ENCODE measurements at places on chromosomes 3 and 15.

DNA sequence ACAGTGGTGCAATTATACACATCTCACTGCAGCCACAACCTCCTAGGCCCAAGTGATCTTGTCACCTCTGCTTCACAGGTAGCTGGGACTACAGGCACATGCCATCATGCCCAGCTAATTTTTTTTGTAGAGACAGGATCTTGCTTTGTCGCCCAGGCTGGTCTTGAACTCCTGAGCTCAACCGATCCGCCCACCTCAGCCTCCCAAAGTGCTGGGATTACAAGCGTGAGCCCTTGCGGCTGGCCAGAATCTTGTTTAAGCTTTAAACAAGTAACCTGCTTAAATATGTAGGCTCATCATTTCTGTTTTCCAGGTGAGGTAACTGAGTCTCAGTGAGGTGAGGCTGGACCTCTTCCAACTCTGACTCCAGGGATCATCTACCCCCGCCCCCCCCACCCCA lies 7.7 kb upstream of the PSTPIP1 start:
- no peak for DNase-seq

- DNase-seq = no peak
These were observed 56.4 kb downstream of the FEM1B start for GRCh38 chr15:68333775-68334470.

DNA sequence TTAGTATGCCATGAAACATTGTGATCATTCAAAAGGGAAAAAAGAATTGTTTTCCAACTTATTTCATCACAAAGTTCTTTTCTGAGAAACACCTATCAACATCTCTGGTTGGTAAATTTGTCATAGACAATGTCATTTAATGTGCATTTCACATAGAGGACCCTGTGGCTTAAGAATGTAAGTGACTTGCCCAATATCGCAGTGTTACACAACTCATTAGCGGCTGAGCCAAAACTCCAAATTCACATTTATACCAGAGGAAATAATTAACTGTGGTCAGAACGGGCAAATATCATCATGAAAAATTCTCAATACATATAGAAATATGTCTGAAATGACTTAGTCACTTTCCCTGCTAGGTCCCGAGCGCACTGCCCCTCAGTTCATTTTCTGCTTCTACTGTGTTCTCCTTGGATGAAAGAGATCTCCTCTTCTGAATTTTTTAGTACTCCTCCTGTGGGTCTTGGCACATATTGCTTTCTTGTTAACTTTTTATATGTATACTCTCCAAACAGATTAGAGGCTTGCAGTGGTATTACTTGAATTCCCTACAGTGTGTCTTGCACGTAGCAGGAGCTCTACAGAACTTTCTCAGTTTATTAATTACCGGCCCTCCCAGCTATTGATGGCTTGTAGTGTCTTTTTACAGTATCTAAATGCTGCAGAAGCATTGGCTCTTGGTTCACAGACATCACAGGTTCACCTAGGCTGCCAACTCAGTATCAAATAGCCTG lies 33.1 kb downstream of the PTX3 start:
- no peak for DNase-seq

DNA sequence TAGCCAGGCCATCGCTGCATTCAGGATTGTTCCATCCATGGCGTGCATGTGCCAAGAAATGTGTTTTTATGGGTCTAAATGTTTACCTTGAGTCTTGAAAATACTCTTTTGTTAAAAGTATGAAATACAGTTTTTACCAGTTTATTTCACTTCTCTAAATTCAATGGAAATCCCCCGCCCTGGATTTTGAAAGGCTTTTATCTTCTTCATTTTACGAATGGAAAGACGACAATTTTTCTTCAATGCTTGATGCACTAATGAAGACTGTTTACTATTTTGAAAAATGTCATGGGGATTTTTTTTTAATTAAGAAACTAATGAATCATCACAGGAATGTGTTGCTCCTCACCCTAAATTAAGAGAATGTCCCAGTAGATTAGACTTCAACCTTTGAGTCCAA lies 83.5 kb downstream of the FAM81A start:
- no peak for DNase-seq

GRCh38 chr3:71780430-71780829 lies 4.5 kb downstream of the PROK2 start:
- DNase-seq = no peak

GRCh38 chr15:40002295-40002694 lies 36.7 kb downstream of the SRP14 start:
- DNase-seq = no peak

DNA sequence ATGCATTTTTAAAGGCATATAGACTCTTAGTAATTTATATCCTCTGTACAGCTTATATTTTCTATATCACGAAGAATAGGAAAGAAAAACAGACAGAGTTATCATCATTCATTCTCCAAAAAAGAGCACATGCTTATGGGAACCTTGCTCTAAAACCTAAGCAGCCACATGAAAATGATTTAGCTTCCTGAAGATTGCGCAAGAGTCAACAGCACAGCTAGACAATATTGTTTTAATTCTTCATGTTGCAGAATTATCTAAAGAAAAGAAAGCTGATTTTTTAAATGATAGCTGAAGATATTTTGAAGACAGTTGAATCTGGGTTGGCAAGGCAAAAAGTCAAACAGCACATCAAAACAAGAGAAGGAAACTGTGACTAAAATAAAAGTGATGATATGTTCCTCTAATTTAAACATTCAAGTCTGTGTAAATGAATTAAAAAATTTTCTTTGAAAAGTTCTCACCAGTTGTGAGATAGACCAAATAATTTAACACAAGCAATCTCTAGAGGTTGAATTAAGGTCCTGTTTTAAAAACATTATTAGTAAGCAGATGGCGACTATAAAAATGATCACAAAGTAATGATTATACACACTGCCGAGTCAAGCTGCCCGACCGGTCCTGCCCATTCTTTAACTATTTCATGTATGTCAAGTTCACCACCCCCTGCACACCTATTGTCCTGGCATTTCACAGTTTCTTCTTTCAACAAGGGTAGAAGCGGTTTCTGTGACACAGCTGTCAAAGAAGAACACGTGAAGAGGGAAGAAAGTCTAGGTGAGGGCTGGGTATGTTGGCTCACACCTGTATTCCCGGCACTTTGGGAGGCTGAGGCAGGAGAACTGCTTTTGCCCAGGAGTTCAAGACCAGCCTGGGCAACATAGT lies 74.2 kb upstream of the BHLHE40 start:
- no peak for DNase-seq

GRCh38 chr15:91845720-91846119 lies 7.8 kb upstream of the SLCO3A1 start:
- no peak for DNase-seq

- DNase-seq = no peak
These were observed 296.1 kb downstream of the RPLP1 start for GRCh38 chr15:69748576-69749185.

- no peak for DNase-seq
These were observed 255.9 kb upstream of the CMC1 start for GRCh38 chr3:27985369-27986035.

DNA sequence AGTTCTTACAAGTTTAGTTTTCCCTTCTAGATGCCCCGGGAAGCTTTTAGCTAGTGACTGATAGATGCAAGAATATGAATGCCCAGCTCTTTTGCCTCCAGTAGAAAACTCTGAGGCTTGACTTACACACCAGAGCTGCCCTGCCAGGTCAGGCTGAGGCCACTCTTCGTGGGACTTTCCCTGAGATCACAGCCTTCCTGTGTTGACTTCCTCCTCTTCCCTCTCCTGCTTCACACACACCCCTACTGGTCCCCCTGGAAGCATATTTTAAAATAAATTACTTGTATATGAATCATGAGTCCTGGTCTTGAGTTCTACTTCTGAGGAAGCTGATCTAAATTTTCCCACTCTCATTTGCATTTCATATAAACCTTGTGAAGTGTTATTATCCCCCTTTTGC lies 413.7 kb downstream of the PDCD6IP start:
- DNase-seq = no peak

DNA sequence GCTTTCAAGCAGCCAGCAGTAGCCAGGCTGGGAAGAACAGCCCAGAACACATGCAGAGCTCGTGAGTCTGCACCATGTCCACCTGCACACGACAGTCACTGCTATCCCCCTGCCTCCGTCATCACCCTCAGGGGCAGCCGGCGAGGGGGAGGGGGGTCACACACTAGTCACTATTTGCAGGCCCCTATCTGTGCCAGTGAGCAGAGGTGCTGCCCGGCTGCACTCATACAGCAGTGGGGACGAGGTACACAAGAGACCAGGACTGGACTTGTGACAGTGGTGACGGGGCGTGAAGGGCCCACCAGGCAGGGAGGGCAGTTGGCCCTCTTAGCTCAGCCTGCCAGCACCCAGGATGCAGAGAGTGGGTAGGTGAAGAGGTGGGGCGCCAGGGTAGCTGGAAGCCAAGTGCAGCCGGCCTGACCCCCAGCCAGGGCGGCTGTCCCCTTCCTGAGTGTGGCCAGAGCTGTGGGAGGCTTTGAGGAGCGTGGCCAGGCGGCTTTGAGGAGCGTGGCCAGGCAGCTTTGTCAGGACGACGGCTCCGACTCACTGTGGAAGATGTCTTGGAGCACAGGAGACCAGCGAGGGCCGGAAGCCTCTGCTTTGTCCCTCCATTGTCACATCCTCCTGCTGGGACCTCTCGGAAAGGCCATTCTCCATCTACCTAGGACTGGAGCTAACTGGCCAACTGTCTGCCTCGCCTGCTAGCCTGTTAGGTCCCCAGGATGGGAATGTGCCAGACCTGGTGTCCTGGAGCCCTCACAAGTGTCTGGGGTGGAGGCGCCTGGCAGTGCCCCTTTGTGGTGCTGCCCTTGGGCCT lies 52.1 kb upstream of the FGD5 start:
- no peak for DNase-seq

- no peak for DNase-seq
These were observed 33.3 kb downstream of the COL6A5 start for GRCh38 chr3:130378677-130379191.

GRCh38 chr3:151282921-151283320 lies 4.6 kb upstream of the P2RY14 start:
- DNase-seq = no peak

GRCh38 chr3:66644549-66644948 lies 143.7 kb upstream of the LRIG1 start:
- no peak for DNase-seq

- DNase-seq = no peak
These were observed 34.4 kb downstream of the PRKCI start for GRCh38 chr3:170256597-170256996.

GRCh38 chr3:125359700-125360099 lies 15.4 kb downstream of the ZNF148 start:
- DNase-seq = no peak

GRCh38 chr3:45330510-45331295 lies 57.7 kb upstream of the LARS2 start:
- no peak for DNase-seq

DNA sequence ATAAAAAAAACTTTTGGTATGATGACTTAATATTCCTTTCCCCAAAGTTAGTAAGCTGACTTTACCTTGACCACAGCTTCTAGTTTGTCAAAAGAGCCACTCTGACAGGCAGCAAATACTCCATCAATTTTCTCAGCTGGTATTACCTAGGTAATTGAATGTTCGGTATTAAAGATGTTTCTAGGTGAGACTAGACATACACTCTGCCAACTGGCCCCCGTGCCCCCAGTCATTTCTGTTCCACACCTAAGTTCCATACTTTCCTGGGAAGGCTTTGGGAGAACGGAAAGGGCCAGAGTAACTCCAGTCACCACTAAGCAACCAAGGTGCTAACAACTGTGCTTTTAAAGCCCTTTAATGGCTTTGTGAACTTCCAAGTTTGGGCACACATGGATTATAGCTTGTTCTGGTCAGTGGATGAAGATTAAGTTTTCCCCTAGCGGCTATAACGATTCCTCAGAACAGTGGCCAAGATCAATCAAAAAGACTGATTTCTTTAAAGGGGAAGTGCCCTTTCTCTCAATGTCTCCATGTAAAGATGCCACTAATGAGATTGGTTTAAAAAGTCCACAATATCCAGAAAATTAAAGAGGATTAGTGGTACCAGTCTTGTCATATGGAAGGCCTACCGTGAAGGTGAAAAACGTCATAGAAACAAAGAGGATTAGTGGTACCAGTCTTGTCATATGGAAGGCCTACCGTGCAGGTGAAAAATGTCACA lies 7.0 kb downstream of the EIF4A2 start:
- DNase-seq = no peak

- no peak for DNase-seq
These were observed 1.3 kb upstream of the SLITRK3 start for GRCh38 chr3:165197481-165197800.

DNA sequence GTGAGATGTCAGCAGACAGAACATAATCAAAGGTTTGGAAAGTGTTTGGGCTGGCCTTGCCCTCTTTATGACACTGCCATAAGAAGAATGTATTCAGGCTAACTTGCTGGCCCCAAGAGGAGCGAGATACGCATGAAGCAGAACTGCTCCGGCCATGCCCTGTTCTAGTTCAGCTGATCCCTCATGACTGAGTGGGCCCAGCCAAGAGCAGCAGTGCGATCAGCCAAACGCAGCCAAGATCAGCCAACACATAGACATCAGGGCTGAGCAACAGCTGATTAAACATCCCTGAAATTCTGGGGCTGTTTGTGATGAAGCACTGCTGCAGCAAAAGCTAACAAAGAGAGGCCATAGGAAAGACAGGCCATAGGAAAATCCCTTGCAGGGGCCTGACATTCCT lies 24.1 kb downstream of the POMGNT2 start:
- no peak for DNase-seq

DNA sequence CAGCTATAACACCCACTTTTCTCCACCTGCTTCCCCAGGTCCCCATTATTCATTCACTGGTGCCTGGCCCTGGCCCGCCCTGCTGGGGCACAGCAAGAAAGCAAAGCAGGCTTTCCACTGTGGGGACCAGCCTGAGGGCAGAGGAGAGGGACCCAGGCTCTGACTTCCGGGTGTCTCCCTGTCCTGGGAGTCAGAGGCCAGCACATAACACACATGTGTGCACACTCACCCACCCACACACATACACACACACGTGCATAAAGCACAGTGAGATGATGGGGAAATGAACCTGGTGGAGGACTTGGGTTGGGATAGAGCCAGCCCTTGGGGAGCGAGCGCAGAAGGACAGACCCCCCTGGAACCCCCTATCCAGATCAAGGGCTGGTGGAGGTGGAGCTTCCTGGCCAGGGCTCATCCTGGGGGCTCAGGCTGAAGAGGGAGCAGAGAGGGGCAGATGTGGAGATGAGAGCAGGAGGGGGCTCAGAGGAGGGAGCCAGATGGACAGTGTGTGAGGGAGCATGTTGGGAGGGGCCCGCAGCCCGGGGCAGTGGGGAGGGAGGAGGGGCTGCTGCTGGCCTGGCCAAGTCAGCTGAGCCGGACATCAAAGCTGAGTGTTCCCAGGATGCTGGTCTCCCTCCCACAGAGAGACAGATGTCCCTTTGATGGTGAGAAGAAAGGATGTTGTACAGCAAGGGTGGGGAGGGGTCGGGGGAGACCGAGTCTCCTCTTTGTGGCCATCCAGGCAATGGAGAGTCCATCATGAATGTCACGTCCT lies 78.2 kb downstream of the LINGO1 start:
- no peak for DNase-seq

Measured in activated T-helper 1 cell treated with anti-CD3 and anti-CD28 coated beads, Interleukin-2, amount 50 U/mL, for 16 hours (primary cell).